ENCODE measurements at places on chromosomes 1 and 21.

DNA sequence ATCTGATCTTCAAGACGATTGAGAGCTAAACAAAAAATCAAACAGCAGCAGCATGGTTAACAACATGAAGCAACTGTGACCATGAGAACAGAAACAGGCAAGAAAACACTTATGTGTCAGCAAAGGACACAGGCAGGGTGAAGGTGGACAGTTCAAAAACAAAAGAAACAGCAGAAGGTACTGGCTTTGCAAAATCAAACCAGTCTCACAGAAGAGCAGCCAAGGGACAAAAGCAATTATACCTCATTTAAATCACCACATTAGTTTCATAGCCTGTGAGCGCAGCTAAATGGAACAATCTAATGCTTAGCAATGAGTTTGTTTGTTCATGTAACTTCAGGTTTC, 59.1 kb downstream of the CAPN2 start:
- DNase-seq, result no peak

GRCh38 chr1:171644805-171645483, 7.5 kb downstream of the MYOC start:
- DNase-seq, result peak; percentile 67

DNA sequence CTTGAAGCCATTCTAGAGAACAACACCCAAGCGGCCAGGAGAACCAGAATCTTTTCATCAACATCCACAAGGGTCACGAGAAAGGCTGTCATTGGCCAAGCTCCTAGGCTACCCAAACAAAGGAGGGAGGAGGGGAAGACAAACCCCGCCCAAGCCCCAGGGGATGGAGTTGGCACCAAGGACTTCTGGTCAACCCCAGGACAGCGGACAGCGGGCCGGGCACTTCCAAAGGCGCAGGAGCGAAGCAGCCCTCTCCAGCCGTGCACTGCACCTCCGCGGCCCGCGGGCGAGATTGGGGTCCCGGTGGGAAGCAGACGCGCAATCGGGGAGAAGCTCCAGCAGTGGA, at the start of gene CLIC6:
Gene CLIC6 (plus strand): TSS at position 192 of the 346 bp plus-strand sequence. CDS start 395 bp downstream, outside the sequence.
- no peak for DNase-seq

DNA sequence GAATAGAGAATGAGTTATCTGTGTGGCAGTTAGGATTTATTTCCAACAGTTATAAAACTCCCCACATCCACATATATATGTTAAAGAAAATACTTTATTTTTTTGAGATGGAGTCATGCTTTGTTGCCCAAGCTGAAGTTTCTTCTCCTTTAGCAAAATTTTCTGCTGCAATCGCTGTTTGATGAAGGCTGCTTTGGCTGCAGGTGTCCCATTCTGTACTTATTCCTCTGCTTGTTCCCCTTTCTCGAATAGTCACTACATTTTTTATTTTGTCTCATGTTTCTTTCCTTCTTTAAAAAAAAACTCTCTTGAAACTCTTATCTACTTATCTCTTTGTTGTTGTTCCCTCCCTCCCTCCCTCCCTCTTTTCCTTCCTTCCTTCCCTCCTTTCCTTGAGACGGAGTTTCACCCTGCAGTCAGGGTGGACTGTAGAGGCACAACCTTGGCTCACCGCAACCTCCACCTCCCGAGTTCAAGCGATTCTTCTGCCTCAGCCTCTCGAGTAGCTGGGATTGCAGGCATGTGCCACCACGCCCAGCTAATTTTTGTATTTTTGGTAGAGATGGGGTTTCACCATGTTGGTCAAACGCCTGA, 10.6 kb downstream of the OR2W3 start:
- peak; percentile 1 for DNase-seq

GRCh38 chr1:1062348-1063163, 11.6 kb downstream of the RNF223 start:
- no peak for DNase-seq

DNA sequence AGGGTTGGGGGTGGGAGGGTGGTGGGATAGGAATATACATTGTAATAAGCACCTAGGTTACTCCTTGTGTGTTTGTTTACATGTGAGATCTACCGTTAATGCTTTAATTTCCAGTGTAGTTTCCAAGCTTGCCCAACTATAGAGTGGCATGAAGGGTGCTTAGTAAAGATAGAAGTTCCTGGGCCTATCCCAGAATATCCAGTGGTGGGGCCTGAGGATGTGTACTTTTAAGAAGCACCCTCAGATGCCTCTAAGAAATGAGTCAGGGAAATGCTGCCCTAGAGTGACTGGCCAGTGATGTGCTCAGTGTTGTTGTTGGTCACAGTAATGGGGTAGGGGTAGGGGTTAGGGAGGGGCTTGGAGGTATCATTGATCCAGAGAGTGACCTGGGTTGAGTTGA, 141.3 kb downstream of the TSEN15 start:
- DNase-seq, result no peak

DNA sequence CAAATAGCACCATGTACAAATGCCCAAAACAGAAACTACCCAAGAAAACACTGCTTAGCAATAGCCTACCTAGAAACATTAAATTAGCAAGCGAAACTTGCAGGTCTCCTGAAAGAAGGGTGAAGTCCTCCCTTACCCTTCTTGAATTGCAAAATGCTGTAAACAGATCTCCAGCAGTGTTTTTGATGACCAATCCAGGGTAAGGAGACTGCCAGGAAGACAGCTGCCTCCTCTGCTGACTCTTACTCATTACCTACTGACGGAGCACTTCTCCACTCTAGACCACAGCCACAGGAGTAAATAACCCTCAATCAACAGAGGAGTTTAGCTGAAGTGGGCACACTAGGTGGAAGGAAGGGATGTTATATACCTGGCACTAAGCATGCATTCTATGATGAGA, 32.2 kb upstream of the GADD45A start:
- no peak for DNase-seq

DNA sequence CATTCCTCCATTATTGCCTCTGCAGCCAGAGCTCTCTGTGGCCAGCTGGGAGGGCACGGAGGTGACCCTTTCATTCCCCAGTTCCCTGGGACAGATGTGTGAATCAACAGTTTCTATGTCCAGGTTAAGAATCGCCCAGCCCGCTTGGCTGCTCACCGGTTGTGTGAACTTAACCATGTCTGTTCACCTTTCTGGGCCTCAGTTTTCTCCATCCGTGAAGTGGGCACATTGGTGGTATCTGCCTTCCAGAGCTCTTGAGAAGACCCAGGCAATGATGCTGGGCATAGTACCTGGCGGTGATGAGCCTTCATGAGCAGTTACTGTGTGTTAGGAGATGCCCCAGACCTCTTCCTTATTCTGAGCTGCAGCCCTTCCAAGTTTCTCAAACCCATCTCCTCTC, 238.3 kb downstream of the MATN1 start:
- DNase-seq, result no peak

GRCh38 chr1:111624382-111624781, 4.8 kb downstream of the RAP1A start:
- peak; percentile 65 for DNase-seq

- DNase-seq, result no peak
Measured at GRCh38 chr1:22487781-22488180, 36.1 kb downstream of the ZBTB40 start.

GRCh38 chr21:34795175-34795547, 126.4 kb downstream of the CLIC6 start:
- no peak for DNase-seq

- DNase-seq, result no peak
Measured at GRCh38 chr1:227782226-227782625, 33.2 kb upstream of the PRSS38 start.

GRCh38 chr1:26701995-26702679, 6.3 kb downstream of the ARID1A start:
- DNase-seq, result no peak

DNA sequence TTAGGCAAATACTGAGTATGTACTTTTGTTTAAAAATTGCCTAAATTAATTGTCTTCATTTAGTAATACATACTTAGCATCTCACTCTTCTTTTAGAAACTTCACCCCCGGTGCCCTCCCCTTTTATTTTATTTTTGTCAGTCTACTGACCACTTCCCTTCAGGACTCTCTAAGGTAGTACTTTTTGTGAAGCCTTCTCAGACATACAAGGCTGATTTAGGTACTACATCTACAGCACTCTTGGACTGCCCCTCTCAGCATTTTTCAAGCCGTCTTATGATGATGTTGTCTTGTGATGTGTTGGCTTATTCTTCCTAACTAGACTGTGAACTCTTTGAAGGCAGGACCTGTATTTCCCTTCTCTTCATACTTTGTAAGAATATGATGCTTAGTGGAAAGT, 24.7 kb downstream of the RPS6KC1 start:
- no peak for DNase-seq

GRCh38 chr1:147171399-147172167, 687 bp downstream of the PRKAB2 start:
- no peak for DNase-seq

GRCh38 chr1:40404670-40405462, 31.3 kb downstream of the SMAP2 start:
- DNase-seq, result peak; percentile 66

DNA sequence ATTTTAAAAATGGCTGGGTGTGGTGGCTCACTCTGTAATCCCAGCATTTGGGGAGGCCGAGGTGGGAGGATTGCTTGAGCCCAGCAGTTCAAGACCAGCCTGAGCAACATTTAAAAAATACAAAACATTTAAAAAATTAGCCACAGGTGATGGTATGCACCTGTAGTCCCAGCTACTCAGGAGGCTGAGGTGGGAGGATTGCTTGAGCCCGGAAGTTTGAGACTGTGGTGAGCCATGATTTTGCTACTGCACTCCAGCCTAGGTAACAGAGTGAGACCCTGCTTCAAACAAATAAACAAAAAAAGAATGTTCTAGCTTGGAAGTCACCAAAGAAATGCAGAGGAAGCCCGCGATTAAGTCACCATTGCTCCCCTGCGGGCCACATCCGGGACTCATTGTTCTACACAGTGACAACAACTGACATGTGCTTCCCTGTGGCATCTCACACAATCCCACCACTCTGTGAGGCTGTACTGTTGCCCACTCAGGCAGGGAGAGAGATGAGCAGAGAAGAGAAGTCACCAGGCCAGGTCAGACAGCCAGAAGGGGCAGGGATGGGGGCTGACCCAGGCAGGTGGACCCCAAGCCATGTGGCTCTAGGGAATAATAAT, 18.4 kb upstream of the SPATC1L start:
- no peak for DNase-seq

- no peak for DNase-seq
Measured at GRCh38 chr1:230398856-230399255, 27.3 kb downstream of the PGBD5 start.

GRCh38 chr1:205843036-205843859, 6.7 kb downstream of the PM20D1 start:
- DNase-seq, result no peak

DNA sequence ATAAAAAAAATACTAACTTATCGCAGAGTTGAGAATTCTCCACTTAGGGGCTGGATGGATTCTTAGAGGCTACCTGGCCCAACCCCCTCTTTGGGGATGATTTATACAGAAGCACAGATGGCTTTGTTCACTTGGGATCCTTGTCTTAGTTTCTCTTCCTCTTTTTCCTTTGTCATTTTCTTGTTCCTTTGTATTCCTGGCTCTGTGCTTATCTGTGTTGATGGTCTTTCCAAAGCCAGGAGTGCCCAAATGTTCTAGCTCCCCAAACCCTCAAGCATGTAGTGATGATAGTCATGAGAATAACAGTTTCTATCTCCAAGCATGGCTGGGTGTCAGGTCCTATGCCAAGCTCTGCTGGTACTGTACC, 27.4 kb downstream of the EPHB2 start:
- no peak for DNase-seq

- DNase-seq, result no peak
Measured at GRCh38 chr1:8925406-8925805, 20.3 kb upstream of the CA6 start.

DNA sequence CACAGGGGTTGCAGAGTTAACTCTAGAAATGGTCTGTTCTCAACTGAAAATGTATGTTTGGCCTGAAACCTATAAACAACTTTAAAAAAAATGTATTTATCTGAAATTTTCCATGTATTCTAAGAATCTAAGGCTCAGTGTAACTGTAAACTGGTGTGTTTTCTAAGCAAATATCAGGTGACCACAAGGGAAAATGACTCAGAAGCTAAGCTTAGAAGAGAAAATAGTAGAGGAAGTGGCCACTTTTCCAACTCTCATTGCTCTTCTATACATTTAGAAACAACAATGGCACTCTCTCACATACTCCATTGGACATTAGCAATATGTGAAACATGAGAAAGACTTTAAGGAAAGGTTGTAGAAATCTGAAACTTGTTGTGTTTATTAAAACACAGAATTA, 7.5 kb downstream of the TNFSF18 start:
- DNase-seq, result no peak

DNA sequence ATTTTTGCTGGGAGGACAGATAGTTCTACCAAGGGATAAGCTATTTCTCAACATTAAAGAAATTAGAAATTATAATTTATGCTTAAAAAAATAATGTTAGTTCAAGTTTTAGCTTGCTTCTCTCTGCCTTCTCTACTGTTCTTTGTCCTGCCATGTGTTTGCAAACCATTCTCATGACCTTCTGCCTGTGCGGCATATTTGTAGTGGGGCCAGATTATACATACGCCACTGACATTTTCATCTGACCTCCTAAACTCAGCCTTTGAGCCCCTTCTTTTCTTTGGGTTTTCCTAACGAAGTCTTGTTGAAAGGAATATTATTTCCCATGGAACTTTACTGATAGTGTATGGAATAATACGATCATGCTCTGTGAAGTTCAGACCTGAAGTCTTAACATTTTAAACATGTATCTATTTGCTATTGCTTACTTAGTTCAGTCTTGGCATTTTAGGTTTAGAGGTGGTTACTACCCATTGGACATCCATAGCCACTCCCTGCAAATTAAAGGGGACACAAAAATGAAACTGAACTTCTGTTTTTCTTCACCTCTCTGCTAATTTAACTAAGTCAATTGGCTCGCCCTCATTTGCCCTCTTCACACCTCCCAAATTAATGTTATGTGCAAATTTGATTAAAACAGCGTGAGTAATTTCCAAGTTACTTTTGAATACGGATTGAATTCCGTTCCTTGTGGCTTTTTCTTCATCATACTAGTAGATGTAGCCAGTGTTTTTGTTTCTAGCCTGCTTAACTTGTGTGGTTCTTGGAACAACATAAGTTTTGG, 15.6 kb downstream of the LRRC8D start:
- DNase-seq, result no peak

DNA sequence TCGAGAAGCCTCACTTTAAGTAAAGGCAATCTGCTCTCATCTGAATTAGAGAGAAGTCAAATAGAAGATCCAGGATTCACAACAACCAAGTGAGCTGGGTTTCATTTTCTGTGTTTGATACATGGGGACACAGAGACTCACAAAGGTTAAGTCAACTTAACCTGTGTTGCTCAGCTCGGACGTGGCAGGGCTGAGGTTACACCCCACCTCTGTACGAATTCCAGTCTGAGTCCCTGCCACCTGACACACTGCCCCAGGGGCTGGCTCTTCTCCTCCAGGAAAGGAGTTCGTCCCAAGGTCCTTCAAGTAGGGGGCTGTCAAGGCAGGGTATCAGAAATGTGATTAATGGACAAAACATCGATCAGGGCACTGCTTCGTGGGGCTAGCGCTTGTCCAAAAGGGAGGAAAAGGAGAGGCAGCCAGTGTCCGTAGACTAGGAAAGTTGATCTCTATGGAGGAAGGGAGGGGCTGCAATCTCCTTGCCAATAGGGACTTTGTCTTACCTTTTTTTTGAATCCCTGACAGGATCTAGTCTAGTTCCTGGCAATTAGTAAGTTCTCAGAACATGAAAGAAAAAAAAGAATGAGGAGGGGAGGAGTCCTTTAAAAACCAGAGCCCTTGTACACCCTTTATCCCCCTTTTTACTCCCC, 116.4 kb downstream of the CNIH3 start:
- no peak for DNase-seq

GRCh38 chr1:104238991-104239390, 489.3 kb downstream of the AMY1C start:
- DNase-seq, result no peak
